Activated CD8-positive, alpha-beta T cell treated with anti-CD3 and anti-CD28 coated beads, Interleukin-2, amount 10 ng/mL, durations not matched to agents 7 days and 5 days (primary cell): ENCODE measurements at places on chromosomes 3 and 15.

- DNase-seq: no peak
These were observed 11.4 kb downstream of the SKIL start for GRCh38 chr3:170368921-170369320.

DNA sequence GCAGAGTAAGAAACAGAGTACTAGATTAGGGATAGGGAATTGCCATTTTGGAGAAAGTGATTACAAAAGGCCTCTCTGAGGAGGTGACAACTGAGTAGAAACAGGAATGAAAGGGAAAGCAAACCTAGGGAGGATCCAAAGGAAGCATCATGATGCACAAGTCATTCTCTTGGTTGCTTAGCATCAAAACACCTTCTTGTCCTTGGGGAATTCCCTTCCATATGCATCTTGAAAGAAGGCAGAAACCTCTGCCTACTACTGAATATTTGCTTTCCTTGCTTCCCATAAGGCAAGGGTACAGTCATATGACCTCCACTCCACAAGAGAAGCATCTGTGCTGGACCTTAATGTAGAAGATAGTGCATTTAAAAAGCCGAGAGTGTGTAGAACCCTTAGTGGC is 24.1 kb downstream of the GABPB1 start:
- no peak for DNase-seq

DNA sequence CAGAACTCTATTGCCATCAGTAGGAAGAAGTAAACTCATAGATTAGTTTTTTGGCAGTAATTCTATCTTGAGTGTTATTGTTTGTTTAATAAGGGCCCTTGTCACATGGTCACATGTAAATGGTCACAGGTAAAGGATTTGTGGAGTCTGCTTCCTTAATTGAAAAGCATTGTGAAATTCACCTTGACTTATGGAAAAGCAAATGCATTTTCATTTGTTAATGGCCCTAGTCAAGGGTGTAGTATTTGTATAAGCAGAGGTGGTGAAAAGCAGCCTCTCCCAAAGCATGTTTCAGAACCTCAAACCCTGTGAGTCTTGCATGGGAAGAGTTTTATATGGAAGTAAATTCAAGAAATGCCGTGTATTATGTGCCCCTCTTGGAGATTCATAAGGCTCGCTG is 197.5 kb upstream of the NR2E3 start:
- DNase-seq: no peak

DNA sequence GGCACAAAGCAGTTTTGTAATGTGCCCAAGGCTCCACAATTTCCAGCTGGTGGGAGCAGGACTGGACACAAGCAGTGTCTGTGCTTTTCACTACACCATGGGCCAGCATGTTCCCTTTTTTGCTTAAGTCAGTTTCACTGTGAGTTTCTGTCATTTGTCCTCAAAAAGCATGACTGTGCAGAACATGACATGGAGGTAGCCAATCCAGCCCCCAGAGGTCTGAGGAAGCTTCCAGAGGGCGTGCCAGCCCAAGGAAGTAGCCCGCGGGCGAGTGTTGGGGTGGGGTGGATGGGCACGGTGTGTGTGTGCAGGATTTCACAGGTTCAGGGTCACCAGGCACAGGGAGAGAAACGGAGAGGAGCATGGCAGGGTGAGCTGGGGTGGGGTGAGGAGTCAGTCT is 8.0 kb upstream of the EEFSEC start:
- no peak for DNase-seq

- no peak for DNase-seq
These were observed 114.6 kb upstream of the C15orf61 start for GRCh38 chr15:67406257-67406861.

GRCh38 chr3:20462226-20462625 is 276.2 kb upstream of the SGO1 start:
- DNase-seq: no peak

DNA sequence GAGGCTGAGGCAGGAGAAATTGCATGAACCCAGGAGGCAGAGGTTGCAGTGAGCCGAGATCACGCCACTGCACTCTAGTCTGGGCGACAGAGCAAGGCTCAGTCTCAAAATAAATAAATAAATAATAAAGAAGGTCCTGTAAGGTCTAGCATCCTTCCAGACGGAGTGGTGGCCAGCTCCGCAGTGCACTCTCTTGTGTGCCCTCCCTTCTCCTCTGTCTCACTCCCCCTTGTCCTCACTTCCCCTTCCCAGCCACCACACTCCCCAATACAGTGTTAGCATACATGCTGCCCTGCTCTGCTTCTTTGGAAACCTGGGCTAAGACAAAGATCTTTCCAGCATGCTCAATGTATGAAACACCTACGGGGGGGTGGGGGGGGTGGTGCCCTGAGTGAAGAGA is 3.4 kb upstream of the CLN6 start:
- DNase-seq: no peak

DNA sequence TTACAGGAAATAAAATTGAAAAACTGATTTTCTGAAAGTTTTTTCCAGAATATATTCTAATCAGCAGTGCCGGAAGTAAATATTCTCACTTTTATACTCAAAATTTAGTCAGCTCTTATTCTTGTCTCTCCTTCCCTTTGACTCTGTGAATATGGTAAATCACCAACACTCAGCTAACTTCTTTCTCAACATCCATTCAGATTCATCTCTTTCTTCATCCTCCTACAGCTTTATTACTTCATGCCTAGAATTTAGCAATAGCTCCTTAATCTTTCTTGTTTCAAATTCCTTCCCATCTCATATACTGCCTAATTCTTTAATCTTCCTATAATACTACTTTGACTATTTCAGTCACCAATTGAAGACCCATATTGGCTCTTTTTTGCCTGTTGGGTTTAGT is 67.9 kb downstream of the FGF7 start:
- DNase-seq: no peak

DNA sequence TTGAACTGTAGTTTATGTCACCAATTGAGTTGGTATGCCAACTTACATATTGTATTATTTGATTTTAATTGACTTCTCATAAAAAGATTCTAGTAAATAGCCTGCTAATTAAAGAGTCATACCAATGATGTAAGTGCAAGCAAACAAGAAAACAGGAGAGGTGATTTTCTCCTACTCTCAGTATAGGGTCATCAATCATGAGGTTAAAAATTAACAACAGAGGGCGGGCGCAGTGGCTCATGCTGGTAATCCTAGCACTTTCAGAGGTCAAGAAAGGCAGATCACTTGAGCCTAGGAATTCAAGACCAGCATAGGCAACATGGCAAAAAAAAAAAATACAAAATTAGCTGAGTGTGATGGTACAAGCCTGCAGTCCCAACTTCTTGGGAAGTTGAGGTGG is 108.7 kb downstream of the MYO9A start:
- no peak for DNase-seq

DNA sequence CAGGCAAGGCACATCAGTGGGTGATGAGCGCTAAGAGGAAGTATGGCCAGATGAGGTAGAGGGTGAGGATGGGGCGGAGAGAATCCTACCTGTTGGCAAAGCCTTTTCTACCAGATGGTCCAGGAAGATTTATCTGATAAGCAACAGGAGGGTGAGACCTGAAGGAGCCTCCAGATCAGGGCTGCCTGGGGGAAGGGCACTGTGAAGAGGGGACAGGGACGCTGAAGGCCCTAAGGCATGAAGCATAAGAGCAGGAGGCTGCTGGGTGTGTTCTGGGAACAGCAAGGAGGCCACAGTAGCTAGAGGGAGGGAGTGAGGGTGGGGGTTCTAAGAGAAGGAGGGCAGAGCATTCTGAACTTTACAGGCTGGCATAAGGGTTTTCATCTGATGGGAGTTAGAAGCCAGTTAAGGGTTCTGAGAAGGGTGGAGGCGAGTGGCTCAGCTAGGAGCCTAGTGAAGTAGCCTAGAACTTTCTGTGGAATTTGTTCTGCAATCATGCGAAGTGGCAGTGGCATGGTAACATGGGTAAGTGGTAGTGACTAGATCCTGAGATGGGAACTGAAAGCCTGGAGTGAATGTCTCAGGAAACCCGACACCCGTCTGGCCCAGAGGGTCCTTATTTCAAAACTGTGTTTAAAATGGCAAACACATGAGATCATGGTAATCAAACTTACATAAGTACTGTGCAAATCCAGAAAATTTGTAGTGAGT is 29.9 kb downstream of the CGNL1 start:
- no peak for DNase-seq

GRCh38 chr15:65008983-65009382 is 19.3 kb upstream of the SPG21 start:
- no peak for DNase-seq

GRCh38 chr3:98109807-98110549 is 20.5 kb upstream of the OR5H1 start:
- no peak for DNase-seq

- no peak for DNase-seq
These were observed 135.6 kb downstream of the TJP1 start for GRCh38 chr15:29686445-29687203.

GRCh38 chr3:15040844-15041243 is 24.3 kb downstream of the MRPS25 start:
- no peak for DNase-seq

- DNase-seq: no peak
These were observed 548.1 kb upstream of the LMCD1 start for GRCh38 chr3:7953449-7954014.

DNA sequence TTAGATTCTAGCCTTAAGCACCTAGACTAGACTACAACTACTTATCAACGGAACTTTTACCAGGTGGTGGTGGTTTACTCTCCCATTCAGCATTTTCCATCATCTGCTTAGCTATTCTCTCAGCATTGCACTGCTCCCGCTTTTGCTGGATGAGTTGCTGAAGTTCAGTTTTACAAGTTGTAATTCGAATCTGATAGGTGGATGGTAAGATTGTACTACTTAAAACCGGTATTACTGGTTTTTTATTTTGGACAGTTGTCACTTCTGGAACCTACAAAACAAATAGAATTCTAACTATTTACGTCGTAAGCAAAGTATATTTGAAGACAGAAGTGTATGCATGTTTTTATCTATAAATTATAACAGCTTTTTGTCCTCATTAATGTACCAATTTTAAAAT is 41.1 kb downstream of the PIK3R4 start:
- DNase-seq: no peak

- DNase-seq: no peak
These were observed 330.7 kb upstream of the LRRC3B start for GRCh38 chr3:26291840-26292239.

- DNase-seq: no peak
These were observed 41.1 kb downstream of the IFT57 start for GRCh38 chr3:108181172-108181571.

DNA sequence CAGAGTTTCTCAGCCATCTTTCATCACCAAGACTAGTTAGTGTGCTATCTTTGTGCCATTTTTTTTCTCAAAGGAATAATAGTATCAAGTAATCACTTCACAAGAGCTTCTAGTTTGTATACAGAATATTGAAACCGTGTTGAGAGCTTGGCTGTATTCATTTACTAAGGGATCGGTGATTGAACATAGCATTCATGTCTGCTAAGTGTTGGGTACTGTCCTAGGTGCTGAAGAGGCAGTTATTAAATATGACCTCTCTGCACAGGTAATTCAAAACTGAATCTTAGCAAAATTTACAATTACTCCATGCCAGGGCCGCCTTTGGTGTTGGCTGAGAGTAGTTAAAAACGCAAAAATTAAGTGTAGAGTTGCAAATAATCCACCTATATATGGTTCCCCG is 355.3 kb upstream of the RORA start:
- DNase-seq: no peak

DNA sequence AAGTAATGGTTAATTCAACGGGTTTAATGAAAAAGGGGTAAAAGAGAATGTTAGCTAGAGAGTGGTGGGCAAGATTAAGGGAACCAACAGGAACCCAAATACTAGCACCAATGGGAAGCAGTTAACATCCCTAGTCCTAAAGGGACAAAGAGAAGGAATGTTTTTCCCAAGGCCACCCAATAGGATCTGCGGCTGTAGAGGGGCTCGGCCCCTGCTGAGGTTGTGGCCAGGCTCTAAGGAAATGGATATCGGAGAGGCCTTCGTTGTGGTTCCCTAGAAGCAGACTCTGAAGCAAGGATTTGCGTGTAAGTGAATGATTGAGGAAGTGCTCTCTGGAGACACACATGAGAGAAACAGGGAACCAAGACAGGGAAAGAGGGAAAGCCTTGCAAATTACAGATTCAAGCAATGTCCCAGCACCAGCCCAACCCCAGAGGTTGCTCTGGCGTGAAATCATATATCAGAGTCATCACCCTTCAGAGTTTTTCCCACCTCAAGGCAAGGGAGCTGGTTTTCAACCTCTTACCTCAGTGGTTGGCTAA is 83.6 kb upstream of the TNIK start:
- DNase-seq: no peak

GRCh38 chr3:47227678-47228077 is 54.9 kb downstream of the KIF9 start:
- no peak for DNase-seq

DNA sequence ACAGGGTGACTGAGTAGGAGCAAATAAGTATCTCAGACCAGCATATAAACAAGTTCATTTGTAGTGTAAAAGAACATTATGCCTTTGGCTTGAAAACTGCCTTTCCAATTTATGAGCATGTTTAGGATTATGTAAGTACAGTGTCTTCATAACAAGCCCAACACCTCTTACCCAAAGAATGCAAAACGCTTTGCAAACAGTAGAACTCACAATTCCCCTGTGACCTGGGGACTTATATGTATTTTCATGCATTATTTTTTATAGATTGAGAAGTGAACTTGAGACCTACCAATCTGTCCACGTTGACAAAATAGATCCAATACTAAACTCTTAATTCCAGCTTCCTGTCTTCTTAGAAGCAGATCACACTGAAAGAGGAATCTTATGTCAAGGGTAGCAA is 202.1 kb downstream of the TP63 start:
- DNase-seq: no peak

GRCh38 chr3:74489050-74489792 is 125.2 kb downstream of the CNTN3 start:
- no peak for DNase-seq

DNA sequence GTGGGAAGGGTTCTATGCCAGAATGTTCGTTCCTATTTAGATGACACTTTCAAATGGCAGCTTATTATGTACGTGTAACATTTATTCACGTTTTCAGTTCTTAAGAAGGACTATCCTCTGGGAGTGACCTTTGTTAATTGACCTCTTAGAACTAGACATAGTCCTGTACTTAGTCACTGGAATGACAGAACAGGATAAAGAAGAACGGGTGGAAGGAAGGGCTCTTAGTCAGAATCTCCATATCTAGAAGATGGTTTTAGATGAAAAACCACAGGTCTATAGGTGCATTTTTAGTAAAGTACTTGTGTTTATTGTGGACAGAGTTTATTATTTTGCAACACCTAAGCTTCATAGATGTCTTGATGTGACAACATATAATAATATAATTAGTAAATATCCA is 6.5 kb downstream of the METTL6 start:
- no peak for DNase-seq

DNA sequence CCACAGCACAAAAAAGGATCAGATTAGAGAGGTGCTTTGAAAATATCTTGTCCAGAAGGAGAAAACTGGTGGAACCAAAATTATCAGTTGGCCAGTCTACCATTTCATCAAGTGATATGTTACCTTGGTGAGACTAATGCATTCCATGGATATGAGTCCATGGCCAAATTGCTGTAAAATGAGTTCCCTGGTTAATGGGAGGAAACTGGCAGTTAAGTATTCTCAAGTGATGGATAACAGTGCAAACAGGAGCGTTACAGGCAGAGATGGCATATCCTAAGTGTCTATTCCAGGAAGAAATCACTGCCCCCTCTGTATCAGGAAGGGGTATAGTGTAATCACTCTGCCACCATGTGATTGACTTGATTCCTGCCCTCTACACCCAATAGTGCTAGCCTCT is 34.0 kb downstream of the MYRIP start:
- DNase-seq: no peak
